Activated T-cell treated with anti-CD3 and anti-CD28 coated beads, Interleukin-2, amount 50 U/mL, for 48 hours (primary cell): ENCODE measurements at places on chromosomes 2 and 18.

GRCh38 chr2:151634736-151635467, 99.4 kb downstream of the NEB start:
- DNase-seq, result no peak

GRCh38 chr2:109222825-109223471, 93.9 kb downstream of the SH3RF3 start:
- DNase-seq, result no peak

DNA sequence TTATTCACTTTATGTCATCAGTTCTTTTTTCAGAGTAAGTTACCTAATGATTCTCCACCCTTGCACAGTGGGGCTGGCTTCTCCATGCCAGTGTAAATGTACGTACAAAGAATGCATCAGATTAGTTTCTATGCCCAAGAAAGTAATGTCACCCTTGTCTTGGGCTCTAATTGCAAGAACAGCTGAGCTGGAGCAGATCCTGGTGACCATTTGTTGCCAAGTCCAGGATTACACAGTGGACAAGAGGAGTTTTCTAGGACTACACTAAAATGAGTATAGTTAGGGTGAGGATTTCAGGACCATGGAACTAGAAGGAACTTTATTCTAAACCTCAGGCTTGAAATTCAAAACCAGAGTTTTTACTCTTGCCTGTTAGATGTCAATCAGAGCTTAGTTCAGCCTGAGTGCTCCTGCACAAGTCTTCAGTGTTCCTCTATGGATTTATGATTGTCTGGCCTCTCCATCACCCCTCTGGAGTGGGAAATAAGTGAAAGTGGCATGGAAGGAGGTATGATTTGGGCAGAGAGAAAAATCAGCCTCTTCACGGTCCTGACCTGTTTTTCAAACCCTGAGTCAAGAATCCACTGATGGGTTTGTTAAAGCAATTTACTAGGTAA, 29.8 kb downstream of the PCBP1 start:
- no peak for DNase-seq

GRCh38 chr2:239249048-239249447, 151.8 kb downstream of the HDAC4 start:
- DNase-seq, result no peak

DNA sequence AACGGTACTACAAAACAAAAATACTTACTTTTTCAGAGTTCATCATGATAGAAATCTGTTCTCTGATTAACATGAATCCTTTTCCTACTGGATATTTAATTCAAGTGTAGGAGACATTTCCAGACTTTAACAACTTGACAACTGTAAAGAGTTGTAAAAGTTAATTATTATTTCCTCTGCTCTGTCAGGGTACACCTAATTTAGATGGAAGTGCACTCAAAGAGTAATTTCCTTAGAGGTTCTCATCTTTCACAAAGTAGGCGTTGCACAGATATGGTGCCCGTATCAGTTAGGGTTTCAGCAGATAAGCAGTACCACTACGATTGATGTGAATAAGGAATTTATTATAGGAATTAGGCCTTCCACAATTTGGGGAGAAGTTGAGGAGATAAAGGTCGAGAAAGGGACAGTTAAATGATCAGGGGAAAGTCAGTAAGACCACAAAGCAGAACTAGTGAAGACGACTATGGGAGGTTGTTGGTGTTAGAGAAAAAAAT, 16.2 kb upstream of the PDE11A start:
- no peak for DNase-seq

DNA sequence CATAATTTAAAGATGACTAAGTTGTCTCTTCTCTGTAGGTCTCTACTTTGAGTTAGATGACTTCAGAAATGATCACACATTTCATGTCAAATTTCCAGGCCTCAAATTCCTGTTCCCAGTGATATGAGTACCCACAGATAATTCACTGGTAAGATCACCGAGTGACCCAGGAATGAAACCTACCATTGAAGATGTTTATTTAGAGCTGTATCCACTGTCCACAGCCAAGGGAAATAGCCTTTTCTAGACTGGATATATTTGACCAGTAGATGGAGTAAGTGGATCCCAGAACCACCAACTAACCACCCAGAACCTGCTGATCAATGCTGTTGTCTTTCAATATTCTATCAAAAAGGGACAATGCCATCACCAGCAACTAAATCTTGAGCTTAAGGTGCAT, 238.8 kb downstream of the SLC8A1 start:
- no peak for DNase-seq

DNA sequence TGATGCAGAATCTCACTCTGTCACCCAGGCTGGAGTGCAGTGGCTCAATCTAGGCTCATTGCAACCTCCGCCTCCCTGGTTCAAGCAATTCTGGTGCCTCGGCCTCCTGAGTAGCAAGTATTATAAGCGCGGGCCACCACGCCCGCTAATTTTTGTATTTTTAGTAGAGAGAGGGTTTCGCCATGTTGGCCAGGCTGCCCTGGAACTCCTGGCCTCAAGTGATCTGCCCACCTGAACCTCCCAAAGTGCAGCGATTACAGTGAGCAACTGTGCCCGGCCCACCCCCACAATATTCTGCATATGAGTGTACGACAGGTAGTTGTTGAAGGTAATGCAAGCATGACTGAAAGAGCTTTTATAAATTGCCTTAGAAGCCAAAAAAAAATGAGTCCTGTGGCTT, 1.2 kb downstream of the WDR75 start:
- peak; percentile 22 for DNase-seq

- DNase-seq, result no peak
These were observed 67.1 kb downstream of the CLIP4 start for GRCh38 chr2:29182334-29182733.

- DNase-seq, result no peak
These were observed 1.1 kb downstream of the NAT8 start for GRCh38 chr2:73640946-73641766.

DNA sequence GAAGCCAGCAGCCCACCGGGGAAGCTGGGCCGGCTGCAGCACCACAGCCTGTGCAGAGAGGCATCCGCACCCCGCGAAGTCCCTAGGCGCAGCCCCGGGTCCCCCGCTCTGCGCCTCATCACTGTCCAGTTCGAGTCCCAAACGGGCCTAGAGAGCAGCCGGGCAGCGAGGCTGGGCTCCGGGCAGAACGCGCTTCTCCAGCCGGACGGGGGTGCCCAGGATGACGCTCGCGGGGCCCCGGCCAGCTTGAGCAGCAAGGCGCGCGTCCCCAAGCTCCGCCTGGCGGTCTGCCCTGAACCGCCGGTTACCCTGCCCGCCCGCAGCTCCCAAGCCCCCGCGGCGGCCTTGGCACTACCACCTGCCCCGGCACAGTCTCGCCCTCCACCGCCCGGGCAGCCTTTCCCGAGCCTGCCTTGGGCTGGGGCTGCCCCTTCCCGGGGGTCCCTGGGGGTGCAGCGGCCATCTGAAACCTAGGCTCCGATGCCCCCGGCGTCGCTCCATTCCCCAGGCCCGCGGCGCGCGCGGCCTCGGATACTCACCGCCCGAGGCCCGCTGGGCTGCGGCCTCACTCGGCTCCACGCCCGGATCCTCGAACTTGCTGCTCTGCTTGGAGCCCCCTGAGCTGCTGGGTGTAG, 591 bp downstream of the SLC16A14 start:
- DNase-seq, result peak; percentile 69

GRCh38 chr2:134681201-134681600, 37.6 kb downstream of the TMEM163 start:
- DNase-seq, result no peak

GRCh38 chr18:25349926-25350487, 2.0 kb downstream of the ZNF521 start:
- no peak for DNase-seq

DNA sequence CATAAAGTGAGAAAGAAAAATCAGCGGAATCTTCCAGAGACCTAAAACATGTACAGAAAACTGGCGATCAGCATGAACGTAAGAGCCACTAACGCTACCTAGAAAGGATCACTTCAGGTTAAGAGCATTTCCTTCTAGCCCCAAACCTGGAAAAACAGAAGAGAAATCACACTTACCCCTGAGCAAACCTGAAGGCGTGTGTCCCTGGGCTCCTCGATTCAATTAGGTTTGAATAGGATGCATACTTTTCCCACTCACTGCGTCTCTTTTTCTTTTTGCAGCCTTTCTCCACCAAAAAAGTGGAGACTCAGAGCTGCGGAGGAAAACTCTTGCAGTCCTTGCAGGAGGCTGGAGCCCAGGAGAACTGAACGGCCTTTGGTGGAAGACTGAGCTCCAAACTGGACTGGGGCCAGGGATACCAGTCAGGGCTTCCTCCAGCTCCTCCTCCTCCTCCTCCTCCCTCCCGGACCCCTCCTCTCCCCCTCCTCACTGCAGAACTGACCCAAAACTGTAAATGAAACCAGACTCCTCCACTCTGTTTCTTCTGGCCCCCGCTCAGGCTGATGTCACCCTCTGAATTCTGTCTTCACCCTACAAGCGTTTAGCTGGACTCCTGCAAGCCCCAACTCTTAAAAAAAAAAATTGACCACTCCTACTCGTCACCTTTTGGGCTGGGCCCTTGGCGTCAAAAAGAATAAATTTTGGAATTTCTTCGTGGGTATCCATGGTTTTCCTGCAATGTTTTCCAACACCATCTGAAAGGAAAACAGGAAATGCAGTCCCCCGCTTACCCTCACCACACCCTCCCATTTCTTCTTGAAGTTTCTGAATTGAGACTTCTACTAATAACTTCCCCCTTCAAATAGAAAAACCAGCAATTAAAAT, at the start of gene COL6A3:
TSS of gene COL6A3 (minus strand) at position 388 of the 885 bp plus-strand sequence. CDS start 17,347 bp downstream, outside the sequence.
- DNase-seq, result no peak

GRCh38 chr2:239406316-239406995, 5.6 kb upstream of the HDAC4 start:
- DNase-seq, result no peak

DNA sequence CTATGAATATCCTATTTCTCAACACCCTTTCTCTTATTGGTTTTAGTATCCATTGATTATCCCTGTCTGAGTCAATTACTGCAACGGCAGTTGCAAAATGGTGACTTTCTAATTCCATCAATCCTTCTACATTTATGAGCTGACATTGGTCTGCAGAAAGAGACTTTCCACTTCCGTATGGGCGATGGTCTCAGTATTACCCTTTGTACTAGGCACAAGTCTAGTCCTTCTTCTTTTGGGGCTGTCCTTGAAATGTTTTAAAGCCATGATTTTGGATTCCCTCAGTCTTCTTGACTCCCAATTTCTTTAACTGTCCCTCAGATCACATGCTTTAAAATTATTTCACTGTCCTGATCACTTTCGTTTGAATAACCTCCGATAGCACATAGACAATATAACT, 32.7 kb upstream of the SOCS6 start:
- DNase-seq, result no peak

GRCh38 chr2:148338541-148338940, 306.0 kb upstream of the EPC2 start:
- DNase-seq, result no peak

DNA sequence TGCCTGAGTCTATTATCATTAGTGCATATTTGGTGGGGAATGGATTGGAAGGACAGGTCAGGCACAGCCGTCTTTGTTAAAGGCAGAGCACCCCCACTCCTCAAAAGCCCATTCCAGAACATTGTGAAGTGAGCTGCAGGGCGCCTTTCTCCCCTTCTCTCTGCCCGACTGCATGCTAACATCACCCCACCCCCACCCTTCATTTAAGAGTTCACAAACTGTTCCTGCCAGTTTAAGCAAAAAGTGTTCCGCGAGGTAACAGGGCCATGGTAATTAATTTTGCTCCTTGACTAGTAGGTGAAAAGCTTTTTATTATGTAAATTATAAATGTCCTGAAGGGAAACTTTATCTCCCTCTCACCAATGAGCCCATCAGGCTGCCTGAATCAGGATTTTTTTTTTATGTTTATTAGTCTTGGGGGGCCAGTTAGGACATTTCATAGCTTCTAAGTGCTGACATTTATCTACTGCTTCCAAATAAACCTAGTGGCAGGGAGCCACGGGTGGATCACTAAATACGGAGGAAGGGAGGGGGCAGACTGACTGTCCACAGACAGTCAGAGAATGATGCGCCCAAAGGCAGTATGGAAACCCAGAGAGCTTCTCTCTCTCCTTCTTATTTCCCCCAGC, 99.4 kb downstream of the FTCDNL1 start:
- no peak for DNase-seq

DNA sequence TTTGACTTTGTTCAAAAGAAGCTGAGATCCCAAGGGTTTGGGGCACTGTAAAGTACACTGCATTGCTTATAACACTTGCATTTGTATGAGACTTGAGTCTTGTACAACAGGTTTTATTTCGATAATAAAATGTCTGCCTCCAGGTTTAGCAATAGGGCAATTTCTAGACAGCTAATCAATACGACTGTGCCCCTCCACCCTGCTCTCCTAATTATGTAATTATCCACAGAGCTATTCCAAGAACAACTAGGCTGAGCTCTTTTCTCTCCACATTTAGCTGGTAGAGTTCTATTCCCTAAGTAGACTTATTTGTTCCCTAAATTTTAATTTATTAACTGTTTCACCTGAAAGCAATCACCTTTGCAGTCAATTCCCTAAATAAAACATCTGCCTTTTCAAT, 52.9 kb upstream of the LINC00305 start:
- DNase-seq, result no peak

DNA sequence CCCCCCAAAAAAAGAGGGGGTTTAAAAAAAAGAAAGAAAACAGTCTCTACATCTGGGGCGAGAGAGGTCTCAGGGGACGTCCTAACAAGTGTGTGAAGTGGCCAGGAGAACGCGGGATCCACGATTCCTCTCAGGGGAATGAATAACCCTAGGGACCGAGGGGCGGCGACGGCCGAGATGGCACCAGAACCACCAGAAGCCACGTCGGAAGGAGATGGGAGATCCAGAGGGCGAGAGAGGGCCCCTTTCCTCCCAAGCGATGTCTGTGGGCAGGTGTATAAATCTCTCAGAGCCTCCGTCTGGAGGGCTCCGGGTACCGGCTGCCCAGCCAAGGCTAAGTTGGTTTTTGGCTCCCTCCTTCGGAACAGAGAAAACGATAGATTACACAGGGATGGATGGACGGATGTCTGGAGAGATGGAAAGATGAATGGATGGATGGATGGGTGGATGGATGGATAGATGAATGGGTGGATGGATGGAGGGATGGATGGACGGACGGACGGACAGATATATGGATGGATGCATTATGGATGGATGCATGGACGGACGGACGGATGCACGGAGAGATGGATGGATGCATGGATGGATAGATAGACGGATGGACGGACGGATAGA, 1.7 kb downstream of the EPHA4 start:
- DNase-seq, result peak; percentile 24

DNA sequence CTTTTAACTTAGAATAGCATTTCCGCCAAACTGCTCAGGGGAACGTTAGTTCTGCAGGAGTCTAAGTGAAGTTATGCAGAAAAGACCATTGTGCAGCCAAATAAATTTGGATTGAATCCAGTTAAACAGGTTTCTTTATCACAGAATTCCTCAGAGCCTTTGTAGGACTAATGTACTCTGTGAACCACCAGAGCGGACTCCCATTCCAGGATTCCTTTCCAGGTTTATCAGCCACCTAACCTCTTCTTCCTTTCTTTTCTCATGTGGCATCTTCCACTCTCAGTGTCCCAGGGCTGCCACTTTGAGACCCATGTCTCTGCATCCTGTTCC, 350.4 kb downstream of the TSN start:
- no peak for DNase-seq

GRCh38 chr2:119744335-119744939, 15.3 kb upstream of the PTPN4 start:
- no peak for DNase-seq

- no peak for DNase-seq
These were observed 17.1 kb upstream of the CAB39 start for GRCh38 chr2:230695551-230695950.

- DNase-seq, result no peak
These were observed 781.3 kb upstream of the NRXN1 start for GRCh38 chr2:51813247-51813646.

GRCh38 chr2:72681016-72681995, 144.5 kb downstream of the EXOC6B start:
- no peak for DNase-seq
